ENCODE measurements at places on chromosomes 7 and 10.

DNA sequence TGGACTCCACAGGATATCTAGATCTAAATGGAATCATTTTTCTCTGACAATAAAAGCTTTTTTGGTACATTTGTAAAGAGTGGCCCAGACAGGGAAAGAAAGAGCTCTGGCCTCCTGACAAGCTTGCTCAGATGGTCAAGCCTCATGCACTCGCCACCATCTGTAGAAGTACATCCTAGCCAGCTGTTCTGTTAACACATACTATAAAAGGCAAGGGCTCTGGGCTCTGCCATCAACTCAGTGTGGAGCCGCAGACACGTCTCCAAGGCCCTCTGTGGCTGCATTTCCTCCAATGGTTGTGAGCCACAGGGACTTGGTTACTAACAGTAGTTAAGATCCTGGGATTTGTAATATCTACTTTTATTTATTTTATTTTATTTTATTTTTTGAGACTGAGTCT lies 70.8 kb upstream of the KDM7A start:
- DNase-seq, result no peak

DNA sequence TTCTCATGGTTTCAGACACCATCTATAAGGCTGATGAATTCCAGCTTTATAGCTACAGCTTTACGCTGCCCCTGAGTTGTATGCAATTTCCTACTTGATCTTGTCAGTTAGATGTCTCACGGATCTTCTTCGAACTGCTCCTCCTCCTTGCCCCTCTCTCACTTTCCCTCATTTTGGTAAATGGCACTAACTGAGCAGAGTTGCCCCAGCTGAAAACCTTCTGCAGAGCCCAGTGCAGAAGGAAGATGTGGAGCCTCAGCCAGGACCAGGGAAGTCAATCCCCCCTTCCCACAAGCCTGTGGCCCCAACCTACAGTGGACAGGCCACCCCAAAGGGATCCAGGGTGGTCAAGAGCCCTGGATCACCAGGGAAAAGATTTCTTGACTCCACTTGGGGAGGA lies 49.0 kb upstream of the SEPHS1 start:
- no peak for DNase-seq

GRCh38 chr10:14562218-14563075 lies 212.2 kb downstream of the FAM107B start:
- DNase-seq, result no peak

- DNase-seq, result no peak
Measured at GRCh38 chr10:44295644-44296241, 89.2 kb downstream of the CXCL12 start.
